A172 (cell line): ENCODE measurements at places on chromosomes 11 and 22. TPM values are rescaled to one million over a fixed set of nuclear protein-coding genes. Genes with fewer than 3 reads are reported as not detected.

DNA sequence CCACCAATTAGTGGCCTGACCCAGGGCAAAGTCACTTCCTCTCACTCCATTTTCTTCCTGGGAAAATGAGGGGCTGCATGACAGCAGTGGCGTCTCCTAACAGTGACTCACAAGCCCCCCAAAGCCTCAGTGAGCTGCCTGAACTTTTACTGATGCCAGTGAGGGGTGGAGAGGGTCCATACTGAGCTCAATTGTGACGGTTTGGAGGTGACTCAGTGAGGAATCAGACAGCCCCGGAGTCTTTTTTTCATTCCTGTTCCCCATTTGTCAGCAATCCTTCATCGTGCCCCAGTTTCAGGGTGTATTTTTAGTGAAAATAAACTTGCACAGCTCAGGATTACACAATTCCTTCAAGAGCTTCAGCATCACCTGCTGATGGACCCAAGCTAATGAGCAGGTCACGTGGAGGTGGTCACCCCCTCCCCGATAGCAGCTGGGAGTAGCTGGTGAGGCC, 30.1 kb upstream of the RASD2 start:
- DNase-seq: peak; percentile 59

- no peak for DNase-seq
These were observed 6.3 kb downstream of the FGF3 start for GRCh38 chr11:69812946-69813345.

The TRPC6 gene
- total RNA-seq: not detected in 2 replicates

DNA sequence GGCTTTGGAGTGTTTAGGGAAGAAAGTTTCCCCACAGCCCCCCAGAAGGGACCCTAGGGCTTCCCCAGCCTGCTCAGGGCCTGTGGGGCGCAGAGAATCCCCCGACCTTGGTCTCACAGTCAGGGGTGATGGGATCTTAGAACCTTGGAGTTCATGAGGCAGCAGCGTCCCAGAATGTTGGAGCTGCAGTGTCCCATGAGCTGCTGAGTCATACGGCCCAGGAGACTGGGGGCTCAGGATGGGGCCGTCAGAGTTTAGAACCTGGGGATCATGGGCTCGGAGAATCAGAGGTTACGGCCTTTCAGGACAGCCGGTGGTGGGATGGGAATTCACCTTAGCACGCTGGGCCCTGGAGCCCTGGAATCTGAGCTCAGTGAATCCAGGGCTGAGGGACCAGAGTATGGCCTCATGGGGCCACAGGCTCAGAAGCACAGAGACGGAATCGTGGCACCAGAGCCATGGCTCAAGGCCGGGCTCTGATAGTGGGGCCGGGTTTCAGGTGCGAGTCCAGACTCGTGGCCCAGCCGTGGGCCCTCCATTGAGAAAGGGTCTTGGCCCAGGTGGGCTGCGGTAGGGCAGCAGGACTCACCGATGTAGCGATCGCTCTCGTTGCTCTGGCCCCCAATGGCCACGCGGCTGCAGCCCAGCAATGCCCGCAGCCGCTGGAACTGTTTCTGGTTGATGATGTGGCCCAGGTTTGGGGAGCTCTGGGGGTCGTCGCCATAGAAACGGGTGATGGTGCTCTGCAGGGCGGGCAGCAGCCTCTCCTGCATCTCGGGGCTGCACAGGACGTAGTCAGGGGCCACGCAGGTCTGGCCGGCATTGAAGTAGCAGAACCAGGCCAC, 9.5 kb downstream of the ALDH3B2 start:
- DNase-seq: no peak
